ENCODE measurements at places on chromosomes 4 and X.
A peak's percentile ranks its signal among the peaks of the same experiment; 100 is the strongest.

GRCh38 chr4:184294606-184295133 lies 77.0 kb upstream of the ENPP6 start:
- no peak for DNase-seq

DNA sequence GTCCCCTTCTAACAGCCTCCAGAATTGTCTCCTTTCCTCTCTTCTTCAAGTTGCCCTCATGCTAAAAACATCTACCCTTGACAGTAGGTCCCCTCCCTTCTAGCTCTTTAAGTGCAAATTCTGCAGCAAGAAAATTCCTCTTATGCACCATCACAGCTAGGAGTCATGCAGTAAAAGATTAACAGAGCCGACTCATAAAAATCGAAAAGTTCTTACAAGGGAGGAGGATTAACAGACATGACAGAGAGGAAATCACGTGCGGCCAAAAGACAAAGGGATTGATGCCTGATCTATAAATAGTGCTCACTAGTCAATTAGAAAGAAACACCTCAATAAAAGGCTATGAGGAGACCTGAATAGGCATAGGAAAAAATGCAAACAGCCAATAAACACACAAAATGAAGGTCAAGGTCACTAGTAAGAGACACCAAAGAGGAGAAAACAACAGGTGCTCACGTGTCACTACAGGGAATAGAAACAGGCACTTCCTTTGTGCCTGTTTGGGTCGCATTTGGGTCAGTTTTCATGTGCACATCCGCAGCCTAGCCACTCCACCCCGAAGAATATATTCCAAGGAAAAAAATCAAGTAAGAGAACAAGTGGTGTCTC lies 3.4 kb downstream of the RNF212 start:
- DNase-seq, result no peak

DNA sequence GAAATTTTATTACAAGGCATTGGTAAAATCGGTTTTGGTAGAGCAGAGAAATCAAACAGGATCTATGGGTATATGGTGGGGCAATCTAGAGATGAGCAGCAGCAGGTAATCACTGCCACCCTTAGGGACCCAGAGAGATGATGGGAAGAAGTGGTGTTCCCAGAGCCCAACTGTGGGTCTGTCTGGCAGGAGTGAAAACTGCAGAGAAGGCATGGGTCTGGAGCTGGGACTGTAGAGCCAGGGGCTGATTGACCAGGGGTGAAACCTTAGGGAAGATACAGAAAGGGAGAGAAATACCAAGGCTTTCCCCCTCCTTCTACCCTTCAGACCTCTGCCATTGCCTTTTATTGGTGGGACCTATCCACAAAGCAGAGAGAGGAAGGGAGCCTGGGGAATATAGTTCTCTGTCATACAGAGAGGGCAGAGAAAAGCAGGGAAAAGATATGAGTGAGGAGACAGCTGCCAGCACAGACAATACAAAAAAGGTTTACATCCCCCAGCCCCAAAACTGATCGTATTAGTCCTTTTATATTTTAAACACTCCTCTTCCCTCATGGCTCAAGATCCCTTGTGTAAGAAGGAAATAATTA lies 28.7 kb downstream of the PDLIM5 start:
- DNase-seq, result no peak

DNA sequence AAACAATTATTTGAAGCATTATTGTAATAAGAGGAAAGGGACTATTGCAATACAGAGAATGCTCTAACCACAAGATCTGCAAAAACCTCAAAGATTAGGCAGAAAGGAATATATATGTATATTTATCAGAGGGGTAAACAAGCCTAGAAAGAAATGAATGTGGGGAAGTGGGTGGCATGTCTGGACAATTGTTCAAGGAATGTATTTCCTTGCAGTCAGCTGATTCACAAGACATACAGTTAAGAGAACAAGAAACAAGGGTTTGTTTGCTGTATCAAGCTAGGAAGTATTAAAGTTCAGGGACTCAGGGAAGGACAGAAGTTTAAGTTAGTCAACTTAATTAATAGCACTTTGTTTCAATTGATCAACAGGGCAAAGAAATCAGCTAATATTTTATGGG lies 514.7 kb downstream of the CENPC start:
- DNase-seq, result no peak

- no peak for DNase-seq
Measured at GRCh38 chrX:119502727-119503483, 34.7 kb downstream of the SLC25A5 start.

GRCh38 chr4:555566-556275 lies 20.4 kb downstream of the TMEM271 start:
- DNase-seq, result no peak

DNA sequence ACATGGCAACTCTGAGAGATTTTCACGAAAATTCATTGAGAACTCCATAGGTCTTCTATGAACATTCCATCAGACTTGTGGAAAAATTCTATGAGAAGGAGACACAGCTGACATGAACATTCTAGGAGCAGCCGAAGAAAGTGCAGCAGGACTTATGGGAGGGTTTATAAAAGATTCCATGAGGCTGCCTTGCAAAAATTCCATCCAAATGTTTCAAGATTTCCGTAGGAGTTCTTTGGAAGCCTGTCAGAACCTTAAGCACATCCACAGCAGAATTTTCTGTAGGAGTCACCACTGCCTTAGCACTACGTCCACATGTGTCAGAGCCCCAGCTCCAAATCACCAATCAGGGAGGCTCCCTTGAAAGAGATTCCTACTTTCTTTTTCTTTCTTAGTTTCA lies 67.0 kb upstream of the MSX1 start:
- no peak for DNase-seq

- DNase-seq, result peak; percentile 62
Measured at GRCh38 chrX:154541896-154542722, 4.5 kb downstream of the G6PD start.

- no peak for DNase-seq
Measured at GRCh38 chr4:152935631-152936445, at the start of gene FHDC1. Gene FHDC1, plus strand, starts transcription at chr4:152936323. Its CDS starts 6,735 bp downstream, at chr4:152943058.

DNA sequence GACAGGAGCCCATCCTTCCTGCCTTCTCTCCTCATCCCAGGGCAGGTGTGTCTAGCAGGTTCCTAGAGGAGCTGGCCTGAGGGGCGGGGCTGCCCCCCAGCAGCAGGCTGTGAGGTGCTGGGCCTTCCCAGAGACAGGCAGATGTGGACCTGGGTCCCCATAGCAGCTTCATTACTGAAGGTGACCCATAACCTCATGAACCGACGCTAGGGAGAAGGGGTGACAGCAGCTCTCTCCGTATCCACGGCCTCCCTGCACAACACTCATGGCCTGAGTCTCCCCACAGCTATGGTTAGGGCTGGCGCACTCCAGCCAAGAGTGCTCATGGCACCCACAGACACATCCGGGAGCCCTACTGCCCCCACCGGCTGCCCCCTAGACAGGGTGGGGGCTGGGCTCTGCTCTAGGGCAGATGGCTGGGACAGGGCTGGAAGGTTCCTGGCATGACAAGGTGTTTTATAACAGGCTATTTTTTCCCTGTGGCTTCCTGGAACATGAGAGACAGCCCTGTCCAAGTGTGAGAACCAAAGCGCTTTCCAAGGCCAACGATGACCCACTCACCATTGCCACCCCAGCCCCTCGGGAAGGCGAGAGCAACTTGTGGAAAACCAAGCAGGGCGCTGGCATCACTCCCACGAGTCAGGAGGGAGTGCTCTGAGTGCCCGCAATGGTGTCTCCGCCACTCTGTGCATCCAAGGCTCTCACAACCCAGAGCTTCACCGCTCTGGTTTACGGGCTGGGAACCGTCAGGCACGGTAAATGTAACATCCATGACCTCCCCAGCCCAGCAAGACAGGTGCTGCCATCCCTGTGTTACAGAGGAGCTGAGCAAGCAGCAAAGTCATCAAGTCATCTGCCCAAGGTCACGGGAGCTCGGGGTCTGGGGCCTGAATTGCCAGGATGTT lies 59.8 kb downstream of the ACOX3 start:
- DNase-seq, result no peak
